Bronchial epithelial cell (primary cell): ENCODE measurements at places on chromosomes 12 and 14.
A peak's percentile ranks its signal among the peaks of the same experiment; 100 is the strongest.

- DNase-seq = peak; percentile 23
Measured at GRCh38 chr12:50764286-50765094, 589 bp downstream of the ATF1 start.

DNA sequence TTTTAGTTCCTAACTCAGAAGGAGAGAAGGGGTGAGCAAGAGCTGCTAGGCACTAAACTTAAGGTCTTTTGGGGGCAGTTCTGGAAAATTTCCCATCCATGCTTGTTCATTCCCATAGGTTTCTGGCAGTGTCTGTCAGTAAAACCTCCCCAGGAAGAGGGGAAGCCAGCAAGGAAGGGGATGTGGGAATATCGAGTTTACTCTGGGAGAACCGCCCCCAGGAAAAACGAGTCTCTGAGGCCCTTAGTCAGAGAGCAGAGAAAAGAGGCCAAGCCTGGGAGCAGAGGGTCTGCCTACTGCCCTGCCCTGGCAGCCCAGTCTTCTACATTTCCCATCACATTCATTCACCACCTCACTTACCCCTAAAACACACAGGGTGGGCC, 55.9 kb downstream of the TMCC3 start:
- DNase-seq = no peak

DNA sequence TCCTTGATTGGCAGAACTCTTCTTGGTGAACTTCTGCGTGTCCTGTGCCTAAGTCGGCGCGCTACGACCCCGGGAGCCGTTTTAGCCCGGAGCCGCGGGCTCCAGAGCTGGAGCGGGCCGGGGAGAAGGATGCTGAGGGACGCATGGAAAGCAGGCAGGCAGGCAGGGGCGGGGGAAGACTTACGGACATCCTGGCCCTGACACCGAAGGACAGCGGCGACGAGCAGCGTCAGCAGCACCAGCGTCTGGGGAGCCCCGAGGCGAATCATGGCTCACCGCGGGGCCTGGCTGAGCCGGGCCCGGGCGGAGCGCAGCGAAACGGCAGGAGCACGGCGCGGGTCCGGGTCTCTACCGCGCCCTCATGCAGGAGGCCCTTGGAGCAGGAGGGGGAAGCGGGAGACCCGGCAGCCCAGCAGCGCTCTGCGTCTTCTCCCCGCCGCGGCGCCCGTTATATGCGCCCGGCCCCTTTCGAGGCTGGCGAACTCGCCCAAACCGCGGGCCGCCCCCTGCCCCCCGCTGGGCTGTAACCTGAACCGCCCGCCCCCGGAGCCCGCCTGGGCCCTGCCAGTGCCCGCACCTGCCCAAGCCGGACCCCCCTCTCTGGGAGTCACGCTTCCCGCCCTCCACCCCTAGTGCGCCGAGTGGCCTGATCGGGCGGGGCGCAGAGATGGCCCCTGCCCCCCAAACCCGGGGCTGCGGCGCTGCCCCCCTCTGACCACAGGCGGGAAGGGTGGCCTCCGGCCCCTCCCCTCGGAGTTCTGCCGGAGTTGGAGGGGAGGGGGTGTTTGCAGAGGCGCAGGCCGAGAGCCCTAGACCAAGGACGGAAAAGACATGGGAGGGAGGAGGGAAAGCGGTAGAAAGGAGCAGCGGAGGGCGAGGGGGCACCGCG, at the start of gene COL2A1:
Gene COL2A1, minus strand, starts transcription at position 424 of the 889 bp plus-strand sequence. Its CDS starts 155 bp downstream, at position 269.
- DNase-seq = no peak

DNA sequence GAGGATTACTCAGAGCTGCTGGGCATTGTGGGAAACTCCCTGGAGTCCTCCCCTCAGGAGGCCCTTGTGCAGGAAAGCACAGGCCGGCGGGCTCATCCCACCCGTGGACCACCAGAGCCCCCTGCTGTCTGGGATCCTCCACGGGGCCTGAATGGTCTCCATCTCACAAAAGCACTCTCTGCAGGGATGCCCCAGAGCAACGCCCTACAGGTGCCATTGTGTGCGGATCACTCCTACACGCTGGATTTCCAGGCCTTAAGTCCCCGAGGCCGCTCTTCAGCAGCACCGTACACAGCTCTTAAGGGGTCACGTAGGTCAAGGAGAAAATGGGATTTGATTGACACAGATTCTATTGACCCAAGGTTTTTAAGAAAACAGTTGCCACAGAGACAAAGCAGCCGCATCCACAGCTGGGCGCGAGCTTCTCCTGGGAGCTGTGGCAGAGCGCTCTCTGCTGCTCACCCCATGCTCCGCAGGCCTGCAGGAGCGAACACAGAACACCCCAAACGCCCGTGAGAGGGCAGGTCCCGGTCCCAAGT, 36.7 kb upstream of the RIMBP2 start:
- DNase-seq = no peak
